ENCODE measurements at places on chromosomes 3 and 15.

GRCh38 chr3:37903734-37904133 lies 42.1 kb downstream of the CTDSPL start:
- DNase-seq = no peak

- peak; percentile 9 for DNase-seq
Measured at GRCh38 chr15:39327005-39327730, 253.7 kb upstream of the THBS1 start.

DNA sequence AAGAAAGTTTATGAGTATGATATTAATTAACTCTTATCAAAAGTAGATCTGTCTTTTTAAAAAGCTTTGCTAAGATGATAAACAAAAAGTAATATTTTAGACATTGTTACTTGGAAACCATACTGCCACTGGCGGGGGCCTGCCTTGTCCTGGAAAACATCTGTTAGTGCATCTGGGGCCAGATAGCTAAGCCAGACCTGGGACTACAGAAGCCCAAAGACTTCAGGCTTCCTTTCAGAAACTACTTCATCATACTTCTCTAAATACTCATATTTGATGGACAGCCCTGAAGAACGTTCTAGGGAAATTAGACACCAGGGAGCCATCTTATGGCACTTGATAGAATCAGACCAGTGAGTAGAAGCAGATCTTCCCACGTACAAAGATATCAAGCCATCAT lies 795.4 kb upstream of the SEMA6D start:
- DNase-seq = no peak

GRCh38 chr3:122934251-122934650 lies 93.3 kb downstream of the SEMA5B start:
- no peak for DNase-seq

DNA sequence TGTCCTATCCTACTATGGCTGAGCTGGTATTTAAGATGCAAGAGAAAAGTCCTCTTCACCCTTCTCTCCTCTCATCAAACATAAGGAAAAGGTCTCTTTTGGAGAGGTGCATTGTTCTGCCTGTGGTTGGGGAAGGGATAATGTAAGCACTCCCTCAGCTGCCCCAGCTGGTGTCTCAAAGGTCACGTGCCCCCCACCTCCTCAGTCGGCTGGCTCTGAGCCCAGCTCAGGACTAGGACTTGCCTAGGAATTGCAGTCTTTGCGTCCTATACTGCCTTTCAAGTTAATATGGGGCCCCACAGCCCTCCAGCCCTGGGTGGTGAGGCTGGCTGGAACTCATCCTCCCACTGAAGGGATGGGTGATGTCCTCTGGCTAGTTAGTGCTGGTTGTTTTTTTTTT lies 29.7 kb downstream of the OR4F15 start:
- DNase-seq = no peak

DNA sequence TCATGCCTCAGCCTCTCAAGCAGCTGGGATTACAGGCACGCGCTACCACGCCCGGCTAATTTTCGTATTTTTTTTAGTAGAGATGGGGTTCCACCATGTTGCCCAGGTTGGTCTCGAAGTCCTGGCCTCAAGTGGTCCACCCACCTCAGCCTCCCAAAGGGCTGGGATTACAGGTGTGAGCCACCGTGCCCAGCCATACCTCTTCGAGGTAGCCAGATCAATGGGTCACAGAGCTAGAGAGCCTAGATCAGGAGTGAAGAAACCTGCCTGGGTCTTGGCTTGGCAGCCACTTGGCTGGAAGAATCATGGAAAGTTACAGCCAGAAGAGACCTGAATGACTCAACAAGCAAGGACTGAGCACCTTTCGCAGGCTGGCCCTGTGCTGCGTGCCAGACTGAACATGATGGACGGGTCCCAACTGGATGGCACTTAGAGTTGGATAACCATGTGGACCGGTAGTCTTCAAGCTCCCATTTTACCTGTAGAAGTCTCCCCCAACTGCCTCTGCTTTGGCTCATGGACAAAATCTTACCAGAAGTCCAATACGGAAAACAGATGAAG lies 29.7 kb downstream of the GNB5 start:
- DNase-seq = no peak

- DNase-seq = no peak
Measured at GRCh38 chr3:143563786-143564185, 284.5 kb downstream of the SLC9A9 start.

GRCh38 chr3:126972866-126973265 lies 10.0 kb upstream of the PLXNA1 start:
- DNase-seq = no peak

DNA sequence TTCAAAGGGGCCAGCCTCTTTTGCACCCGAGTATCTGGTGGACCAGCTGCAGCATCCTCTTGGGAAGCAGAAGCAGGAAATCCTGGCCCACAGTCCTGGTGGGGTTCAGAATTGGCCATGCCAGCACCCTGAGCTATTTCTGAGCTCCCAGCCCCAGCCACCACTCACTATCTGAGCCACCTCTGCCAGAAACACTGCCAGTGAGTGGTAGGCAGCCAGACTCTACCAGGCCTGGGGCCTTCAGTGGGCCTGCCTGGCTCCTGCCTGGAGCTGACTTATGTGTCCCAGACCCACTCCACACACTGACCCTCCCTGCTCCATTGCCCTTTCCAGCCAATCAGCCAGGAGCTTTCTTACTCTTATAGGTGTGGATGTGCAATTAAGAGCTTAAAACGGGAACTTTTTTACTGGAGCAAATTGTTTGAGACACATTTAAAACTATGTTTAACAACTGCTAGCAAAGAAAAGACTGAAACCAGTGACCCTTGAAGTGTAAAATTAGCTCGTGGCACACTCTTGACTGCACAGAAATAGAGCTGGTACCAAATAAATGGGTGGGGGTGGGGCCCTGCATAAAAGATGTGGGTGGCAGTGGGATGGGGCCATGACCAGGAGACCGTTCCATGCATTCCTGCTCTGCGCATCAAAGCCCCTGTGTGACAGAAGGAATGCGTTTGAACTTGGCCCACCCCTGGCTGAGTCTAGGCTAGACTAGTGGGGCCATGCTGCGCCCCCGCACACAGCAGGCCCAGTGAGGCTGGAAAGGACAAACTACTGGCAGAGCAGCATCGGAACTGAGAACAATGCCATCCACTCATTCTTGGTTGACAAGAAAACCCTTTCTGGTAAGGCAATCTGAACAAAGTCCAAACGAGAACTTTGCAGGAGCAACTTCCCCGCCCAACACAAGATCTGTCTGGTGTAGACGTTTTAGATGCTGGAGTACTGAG lies 48.0 kb downstream of the CTNNB1 start:
- no peak for DNase-seq

DNA sequence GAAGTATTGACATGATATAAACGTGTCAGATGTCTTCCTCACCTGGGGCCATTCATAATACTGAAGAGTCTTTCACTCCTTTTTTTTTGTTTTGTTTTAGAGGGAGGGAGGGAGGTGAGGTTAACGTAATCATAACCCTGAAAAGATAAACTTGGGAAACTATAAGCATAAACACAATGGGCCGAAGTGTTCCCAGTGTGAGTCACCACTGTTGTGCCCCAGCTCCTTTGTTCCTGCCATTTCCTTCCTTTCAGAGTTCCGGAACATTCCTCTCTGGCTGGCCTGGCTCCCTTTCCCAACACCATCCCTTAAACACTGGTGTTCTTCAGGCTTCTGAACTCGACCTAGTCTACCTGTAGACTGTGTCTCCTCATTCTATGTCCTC lies 18.6 kb downstream of the PLD1 start:
- DNase-seq = no peak

DNA sequence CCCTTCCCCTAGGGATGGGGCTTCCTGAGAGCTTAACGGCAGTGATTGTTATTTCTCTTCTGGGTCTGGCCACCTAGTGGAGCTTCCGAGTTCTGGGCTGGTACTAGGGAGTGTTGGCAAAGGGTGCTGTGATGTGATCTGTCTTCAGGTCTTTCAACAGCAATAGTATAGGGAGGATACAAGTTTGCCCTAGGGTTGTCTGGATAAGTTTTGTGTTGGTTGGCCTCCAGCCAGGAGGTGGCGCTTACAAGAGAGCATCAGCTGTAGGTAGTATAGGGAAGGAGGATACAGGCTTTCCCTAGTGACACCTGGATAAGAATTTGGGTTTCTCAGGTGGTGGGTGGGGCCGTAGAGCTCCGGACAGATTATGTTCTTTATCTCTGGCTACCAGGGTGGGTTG lies 19.2 kb upstream of the CPOX start:
- DNase-seq = no peak

DNA sequence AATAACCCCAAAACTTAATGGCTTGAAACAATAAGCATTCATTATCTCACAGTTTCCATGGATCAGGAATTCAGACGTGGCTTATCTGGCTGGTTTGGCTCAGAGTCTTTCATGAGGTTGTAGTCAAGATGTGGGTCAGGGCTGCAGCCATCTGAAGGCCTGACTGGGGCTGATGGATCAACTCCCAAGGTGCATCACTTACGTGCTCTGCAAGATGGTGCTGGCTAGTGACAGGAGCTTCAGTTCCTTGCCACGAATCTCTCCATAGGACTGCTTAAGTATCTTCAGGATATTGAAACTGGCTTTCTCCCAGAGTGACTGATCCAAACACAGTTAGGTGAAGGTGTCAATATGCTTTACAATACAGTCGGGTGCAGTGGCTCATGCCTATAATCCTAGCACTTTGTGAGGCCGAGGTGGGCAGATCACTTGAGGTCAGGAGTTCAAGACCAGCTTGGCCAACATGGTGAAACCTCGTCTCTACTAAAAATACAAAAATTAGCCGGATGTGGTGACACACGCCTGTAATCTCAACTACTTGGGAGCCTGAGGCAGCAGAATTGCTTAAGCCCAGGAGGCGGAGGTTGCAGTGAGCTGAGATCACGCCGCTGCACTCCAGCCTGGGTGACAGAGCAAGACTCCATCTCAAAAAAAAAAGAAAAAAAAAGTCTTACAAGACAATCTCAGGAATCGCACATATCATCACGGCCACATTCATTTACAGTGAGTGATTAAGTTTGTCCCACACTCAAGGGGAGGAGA lies 28.5 kb upstream of the PTPRG start:
- DNase-seq = no peak

DNA sequence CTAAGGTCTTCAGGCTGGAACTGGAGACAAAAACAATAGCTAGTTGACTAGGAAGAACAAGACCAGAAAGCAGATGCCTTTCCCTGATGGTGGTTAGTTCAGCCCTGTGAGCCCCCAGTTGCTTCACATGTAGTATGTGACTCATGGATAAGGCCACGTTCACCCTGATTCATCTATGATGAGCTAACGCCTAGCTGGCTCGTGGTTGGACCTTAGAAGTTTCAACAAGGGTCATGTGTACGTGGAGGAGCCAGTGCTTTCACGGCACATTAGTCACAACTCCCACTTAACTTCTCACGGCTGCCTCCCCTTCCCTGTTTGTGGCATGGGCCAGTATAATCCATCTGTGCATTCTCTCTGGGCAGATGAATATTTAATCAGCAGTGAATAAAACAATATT lies 20.6 kb downstream of the COL8A1 start:
- no peak for DNase-seq

- no peak for DNase-seq
Measured at GRCh38 chr3:157639756-157640426, 136.7 kb upstream of the VEPH1 start.

DNA sequence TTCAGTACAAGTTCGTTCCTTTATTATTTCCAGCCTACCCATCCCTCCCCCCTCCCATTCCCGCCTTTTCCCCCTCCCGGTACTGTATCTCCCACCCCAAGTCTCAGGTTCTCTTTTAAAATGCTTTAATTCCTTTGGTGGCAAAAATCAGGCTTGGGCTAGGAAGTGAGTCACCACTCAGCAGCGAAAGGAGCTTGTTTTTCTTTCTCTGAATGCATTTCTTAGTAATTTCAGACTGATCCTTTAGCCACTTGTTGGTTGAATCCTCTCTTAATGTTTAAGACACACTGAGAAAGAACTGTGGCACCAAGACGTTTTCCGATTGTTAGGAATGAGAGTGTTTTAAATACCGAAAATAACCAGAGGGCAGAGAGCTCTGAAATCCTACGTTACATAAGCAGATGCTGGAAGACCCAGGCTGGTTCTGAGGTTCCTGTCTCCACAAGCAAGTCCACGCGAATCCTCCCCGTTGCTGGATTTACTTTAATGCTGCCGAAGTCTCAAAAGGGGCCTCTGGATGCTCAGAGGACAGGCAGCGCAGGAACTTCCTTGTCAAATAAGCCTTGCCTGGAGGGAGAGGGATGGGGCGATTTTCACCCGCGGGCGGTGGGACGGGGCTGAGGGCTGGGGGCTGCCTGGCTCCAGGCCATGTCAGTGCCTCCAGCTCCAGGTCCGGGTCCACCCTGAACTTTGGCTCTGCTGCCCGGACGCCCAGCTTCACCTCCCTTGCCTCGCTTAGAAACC lies 854 bp upstream of the COL8A1 start:
- DNase-seq = no peak

DNA sequence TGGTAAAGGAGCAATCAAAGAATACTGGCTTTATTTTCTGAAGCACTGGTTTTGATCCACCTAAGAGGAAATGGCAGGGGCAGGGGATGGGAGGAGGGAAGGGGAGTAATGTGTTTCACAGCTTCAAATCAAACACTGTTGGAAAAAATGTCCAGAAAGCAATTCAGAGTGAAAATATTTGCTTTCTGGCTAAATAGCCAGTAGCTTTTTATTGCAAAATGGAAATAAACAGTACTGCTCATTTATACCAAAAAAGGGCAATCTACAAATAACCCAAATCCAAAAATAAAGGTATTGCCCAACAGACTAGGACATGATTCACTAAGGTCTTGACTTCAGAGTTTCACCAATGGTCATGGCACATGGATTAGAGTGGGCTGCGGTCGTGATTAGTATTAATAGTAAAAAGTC lies 279.3 kb upstream of the THBS1 start:
- no peak for DNase-seq

DNA sequence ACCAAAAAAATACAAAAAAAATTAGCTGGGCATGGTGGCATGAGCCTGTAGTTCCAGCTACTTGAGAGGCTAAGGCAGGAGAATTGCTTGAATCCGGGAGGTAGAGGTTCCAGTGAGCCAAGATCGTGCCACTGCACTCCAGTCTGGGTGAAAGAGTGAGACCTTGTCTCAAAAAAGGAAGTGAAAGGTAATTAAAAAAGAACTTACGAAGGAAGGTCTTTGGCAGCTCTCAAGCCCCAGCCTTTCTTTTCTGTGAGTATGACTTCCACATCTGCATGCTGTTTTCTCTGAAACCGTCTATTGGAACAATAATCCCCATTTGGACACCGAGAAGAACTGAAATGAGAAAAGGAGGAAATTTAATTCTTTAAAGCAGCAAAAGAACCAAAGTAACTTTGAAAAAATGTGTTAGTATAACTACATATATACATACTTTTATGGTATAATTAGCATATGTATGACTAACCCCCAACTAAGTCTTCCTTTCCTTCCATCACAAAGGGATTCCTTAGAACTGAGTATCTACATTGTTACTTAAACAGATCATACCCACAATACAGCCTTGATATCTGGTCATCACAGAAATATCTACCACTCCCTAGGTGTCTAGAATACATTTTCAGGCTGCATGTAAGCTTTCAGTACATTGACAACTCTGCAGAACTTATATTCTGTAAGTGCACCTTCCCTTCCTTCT lies 50.1 kb downstream of the SETD2 start:
- DNase-seq = no peak
